Iris pigment epithelial cell (primary cell): ENCODE measurements at places on chromosomes 12 and 14.

GRCh38 chr12:124586756-124587155 lies 19.3 kb upstream of the NCOR2 start:
- DNase-seq, result no peak

GRCh38 chr14:38197001-38197783 lies 10.5 kb upstream of the SSTR1 start:
- DNase-seq, result peak; percentile 10

GRCh38 chr14:75967866-75968265 lies 13.9 kb downstream of the TGFB3 start:
- no peak for DNase-seq

DNA sequence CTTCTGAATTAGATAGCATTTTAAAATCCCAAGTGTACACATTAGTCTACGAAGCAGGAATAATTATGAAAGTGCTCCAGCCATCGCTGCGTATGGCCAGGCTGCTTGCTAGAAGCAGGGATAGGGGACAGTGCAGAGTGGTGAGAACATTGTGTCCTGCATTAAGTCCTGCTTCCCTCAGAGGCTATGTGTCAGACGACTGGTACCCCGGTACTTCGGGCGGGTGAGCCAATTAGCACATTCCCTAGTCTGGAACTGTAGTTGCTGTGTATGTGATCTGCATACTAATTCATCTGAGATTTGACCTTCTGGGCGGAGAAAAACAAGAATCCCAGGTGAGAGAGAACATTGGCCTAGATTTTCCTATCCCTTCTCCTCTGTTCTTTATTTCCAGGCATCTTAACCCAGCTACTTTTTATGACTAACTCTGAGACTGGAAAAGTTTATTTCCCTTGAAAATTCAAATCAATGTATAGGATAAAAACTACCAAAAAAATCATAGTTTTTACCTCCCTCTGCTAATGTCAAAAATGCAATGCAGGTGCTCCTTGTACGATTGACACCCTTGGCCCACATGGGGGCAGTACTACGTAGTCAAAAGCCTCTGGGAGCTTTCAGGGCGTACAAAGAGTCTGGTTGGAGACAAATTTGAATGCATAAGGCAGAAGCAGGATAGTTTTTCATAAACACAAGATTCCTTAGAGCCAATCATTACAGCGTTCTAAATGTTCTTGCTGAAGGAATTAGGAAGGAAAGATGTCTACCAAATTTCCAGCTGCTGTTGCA lies 764.3 kb downstream of the NOVA1 start:
- DNase-seq, result peak; percentile 57

GRCh38 chr14:61201171-61201570 lies 80.0 kb downstream of the TMEM30B start:
- no peak for DNase-seq

DNA sequence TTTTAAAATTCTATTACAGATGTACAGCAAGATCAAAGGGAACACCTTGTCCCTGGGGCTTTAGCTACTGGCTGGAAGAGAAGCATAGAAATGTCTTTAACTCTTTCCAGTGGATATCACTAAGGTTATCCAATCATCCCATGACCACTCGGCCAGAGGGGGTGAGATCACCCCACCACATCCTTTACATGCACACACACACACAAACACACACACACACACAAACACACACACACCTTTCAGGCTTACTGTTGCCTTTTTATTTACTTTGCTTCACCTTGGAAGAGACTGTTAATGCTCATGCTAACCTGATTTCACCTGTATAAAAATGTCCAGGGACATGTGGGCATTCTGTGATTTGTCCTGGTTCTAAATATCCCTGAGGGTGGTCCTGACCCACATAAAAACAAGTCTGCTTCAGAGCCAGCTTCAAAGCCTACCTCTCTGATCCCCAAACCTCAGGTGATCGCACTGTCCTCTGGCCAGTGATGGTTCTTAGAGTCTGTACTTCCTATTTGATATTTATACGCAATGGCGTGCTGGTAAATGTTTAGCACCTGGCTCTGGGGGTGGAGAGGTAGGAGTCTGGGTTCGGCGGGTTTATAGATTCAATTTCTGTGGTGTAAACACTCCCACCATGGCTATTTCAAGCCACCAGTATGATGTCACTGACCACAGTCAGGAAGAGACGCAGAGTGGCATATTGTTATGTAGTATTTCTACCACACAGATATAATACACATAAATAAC lies 166.1 kb upstream of the EEA1 start:
- DNase-seq, result no peak

- DNase-seq, result no peak
Observed at GRCh38 chr12:132593071-132593470, 17.3 kb downstream of the LRCOL1 start.

DNA sequence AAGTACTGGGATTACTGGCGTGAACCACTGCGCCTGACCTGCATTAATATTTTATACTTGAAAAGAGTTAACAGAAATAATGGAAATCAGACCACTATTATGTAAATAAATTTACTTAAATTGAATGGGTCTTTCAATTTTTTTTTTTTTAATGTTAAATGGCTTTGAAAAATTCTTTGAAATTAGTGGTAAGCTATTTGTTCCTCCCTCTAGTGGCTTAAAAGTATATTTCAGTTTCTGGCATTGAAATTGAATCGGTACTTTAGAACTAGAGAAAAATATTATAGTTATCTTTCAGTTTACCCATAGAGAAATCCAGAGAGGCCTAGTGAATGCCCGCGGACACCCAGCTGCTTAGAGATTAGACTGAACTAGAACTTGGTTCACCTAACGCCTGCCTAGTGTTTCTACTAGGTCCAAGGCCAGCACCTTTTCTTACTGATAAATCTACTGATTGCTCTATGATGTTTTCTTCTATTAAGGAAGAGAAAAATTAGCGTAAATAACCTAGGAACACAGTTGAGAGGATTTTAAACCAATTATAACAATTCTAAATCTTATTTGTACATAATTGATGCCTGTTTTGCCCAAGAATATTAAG lies 106.5 kb downstream of the EML1 start:
- peak; percentile 40 for DNase-seq

DNA sequence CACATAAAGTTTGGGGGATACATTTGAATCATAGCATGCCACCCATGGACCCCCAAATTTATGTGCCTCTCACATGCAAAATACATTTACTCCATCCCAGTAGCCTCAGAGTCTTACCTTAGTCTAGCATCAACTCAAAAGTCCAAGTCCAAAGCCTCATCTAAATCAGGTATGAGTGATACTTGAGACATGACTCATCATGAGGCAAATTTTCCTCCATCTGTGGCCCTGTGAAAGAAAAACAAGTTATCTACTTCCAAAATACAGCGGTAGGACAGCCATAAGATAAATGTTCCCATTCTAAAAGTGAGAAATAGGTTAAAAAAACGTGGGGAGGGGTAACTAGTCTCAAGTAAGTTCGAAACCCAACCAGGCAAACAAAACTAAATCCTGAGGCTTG lies 444.2 kb downstream of the SNAPC1 start:
- peak; percentile 73 for DNase-seq

DNA sequence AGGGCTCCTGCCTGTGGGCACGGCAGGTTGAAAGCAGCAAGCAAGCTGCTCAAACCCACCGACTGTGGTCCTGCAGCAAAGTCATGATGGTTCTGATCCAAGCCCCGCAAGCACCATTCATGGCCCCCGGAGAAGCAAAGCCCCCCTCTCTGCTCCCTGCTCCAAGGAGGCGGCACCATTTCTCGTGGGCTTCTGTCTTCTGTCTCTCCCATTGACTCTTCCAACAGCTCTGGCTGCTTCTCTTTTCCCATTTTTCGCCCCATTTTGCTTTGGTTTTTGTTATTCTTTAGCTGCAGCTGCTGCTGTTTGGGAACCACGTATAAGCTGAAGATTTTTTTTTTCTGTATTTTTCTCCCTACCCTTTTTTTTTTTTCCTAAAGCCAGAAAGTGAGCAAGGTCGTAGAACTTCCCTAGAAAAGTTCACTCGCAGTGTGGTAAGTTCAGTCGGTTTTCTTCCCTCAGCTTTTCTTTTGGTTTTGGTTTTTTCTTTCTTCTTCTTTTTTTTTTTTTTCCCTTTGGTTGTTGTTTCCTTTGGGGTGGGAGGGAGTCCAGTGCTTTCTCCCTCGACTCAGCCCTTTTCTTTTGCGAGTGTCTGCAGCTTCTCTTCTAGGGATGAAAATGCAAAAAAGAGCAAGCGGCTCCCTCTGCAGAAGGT lies 354.1 kb downstream of the DPF3 start:
- no peak for DNase-seq

GRCh38 chr14:39175445-39176262 lies 600 bp downstream of the PNN start:
- peak; percentile 29 for DNase-seq
